NAMALWA (cell line): ENCODE measurements at places on chromosomes 4 and X.
A peak's percentile ranks its signal among the peaks of the same experiment; 100 is the strongest.

- no peak for DNase-seq
Observed at GRCh38 chr4:39305912-39306677, 60.1 kb downstream of the RFC1 start.

GRCh38 chr4:8055206-8055605 is 103.4 kb downstream of the ABLIM2 start:
- no peak for DNase-seq

DNA sequence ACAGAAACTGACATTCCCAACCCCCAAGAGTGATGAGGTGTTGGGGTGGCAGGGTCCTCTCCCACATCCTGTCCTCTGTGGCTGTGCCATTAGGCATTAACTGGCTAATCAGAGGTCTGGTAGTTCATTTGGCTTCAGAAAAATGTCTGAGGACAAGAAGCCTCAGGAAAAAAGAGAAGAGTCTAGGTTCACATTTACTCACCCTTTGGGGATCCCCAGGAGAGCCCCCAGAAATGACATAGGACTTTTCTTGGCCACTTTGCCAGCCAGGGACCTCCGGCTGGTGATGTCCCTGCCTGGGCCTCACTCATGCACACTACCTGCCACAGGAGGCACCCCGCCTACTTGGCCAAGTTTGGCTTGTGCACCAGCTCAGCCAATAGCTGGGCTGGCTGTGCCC is 173.0 kb downstream of the RBM46 start:
- no peak for DNase-seq

GRCh38 chr4:17502756-17503155 is 9.1 kb downstream of the QDPR start:
- no peak for DNase-seq

DNA sequence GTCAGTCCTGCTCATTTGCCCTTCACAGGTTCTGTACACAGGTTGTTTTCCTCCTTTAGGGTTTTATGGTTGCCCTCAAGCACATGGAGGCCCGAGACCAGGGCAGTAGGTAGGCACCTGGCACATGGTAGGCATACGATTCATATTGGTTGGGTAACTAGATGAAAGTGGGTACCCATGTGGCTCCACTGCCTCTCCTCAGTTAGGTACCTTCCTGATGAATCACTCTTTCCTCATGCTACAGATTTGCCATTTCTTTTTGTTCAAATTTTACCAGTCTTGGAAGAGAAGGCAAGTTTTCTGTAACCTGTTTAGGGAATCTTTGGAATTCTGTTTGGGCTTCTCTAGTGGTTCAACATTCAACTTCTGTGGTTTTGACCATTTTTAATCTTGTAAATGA is 121.3 kb downstream of the FHIP1A start:
- no peak for DNase-seq

- no peak for DNase-seq
Observed at GRCh38 chr4:26900765-26901164, 40.1 kb downstream of the STIM2 start.

DNA sequence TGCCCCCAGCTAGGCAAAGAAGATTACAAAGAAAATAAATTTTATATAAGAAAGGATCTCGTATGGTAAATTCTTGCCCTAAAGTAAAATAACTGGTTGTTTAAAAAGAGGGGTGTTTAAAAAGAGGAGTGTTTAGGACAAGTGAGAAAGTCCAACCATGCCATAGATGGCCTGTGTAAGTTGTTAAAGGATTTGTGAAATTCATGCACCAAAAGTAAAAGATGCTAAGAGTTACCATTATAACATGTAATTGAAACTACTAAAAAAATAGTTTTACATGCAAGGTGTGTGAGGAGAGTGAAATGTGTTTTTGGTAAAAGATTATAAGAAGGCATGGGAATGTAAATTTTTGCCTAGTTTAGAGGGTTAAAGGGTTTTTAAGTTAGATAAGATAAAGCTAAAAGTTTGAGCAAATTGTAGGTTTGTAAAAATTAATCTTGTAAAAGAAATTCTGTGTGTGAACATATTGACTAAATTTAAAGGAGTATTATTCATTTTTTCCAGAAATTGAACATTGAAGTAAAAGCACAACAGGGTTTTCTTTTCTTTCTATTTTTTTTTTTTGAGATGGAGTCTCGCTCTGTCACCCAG is 20.1 kb downstream of the HTT-AS start:
- DNase-seq = no peak

- no peak for DNase-seq
Observed at GRCh38 chr4:139559089-139559479, 3.1 kb upstream of the SETD7 start.

DNA sequence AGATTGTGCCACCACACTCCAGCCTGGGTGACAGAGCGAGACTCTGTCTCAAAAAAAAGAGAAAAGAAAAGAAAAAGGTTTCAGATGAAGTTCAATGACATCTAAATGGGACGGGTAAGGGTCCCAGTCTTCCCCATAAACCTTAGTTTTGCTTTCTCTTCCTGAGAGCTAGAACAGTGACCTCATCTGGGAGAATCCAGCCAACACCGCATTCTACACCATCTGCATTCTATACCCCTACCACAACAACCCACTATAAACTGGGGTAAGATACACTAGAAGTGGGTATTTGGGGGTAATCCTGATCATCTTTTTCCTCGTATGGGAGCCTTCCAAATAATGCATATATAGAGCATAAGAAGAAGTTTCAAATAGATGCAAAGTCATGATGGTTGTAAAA is 18.2 kb downstream of the SLC25A43 start:
- DNase-seq = no peak

DNA sequence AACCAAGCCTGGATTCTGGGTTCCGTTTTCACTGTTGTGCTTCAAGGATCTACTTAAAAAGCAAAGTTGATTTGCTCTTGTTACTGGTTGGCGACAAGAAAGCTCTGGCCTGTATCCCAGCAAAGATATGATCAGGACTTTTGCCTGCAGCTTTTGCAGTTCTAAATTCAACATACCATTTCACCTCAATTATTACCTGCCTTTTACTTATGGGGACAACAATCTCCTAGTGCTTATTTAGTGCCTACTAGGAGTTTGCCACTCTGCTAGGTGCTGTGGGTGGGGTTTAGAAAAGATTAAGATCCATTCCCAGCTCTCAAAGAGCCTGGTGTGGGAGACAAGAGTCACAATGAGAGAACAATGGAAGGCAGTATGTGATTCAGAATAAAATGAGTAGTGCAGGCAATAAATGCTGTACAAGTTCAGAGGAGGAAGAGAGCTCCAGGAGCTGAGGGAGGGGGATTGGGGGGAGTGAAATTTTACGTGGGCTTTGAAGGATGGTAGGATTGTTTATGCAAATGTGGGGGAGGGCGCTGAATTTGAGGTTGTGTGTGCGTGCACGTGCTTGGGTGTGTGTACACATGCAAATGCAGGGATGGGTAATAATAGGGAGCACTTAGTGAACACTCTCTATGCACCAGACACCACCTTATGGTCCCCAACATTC is 5.0 kb upstream of the TMEM164 start:
- DNase-seq = peak; percentile 2

DNA sequence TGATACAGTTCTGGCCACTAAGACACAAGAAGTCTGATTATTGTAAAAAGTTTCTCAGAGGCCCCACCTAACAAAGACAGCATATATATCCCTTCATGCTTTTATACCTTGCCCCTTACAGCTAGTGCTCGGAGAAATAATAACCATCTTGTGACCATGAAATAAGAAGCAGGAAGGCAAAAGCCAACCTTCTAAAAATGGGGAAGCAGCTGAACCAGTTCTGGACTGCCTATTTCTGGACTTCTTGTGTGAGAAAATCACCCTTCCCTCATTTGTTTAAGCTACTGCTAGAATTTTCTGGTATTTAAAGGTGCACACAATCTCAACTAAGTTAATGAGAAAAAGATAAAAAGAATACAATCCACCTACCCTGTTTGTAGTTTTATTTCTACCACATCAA is 87.5 kb downstream of the CNOT6L start:
- DNase-seq = no peak

- no peak for DNase-seq
Observed at GRCh38 chr4:169079942-169080827, 70.1 kb upstream of the CBR4 start.

DNA sequence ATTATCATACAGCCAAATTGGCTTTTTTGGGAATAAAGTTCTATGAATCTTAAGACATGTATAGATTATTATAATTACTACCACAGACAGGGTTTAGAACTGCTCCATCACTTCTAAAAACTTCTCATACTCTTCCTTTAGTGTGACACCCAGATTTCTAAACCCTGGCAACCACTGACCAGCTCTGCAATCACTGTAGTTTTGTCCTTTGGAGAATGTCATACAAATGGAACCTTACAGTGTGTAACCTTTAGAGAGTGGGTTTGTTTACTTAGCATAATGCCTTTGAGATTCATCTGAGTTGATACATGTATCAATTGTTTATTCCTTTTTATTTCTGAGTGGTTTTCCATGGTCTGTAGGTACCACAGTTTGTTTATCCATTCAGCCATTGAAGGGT is 95.0 kb downstream of the TMEM164 start:
- no peak for DNase-seq

- peak; percentile 94 for DNase-seq
Observed at GRCh38 chr4:143358923-143359643, 22.4 kb downstream of the GAB1 start.

- DNase-seq = no peak
Observed at GRCh38 chr4:136441629-136442282, 1090.5 kb downstream of the PCDH18 start.

GRCh38 chr4:110710070-110710469 is 87.2 kb upstream of the PITX2 start:
- no peak for DNase-seq

DNA sequence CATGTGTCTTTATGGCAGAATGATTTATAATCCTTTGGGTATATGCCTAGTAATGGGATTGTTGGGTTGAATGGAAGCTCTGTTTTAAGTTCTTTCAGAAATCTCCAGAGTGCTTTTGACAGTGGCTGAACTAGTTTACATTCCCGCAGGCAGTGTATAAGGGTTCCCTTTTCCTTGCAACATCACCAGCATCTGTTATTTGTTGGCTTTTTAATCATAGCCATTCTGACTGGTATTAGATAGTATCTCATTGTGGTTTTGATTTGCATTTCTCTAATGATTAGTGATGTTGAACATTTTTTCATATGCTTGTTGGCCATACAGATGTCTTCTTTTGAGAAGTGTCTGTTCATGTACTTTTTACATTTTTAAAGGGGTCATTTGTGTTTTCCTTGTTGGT is 129.8 kb downstream of the TBCK start:
- no peak for DNase-seq

- peak; percentile 6 for DNase-seq
Observed at GRCh38 chr4:24686866-24687692, 102.7 kb upstream of the DHX15 start.

DNA sequence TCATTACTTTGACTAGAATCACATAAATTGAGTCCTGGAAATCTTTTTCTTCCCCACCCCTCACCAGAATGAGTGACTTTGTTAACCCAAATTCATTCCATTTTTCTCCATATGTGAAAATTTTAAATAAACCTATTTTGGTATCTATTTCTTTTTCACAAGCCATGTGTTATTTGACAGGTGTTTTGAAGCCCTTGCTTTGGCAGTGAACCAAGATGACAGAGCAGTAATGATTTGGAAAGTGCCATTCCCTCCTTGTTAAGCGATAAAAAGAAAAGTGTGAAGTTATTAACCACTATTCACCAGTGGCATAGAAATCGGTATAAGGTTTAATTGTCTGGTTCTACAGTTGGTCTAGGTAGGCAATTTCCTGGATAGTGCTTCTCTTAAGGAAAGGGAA is 66.1 kb downstream of the POLA1 start:
- no peak for DNase-seq

DNA sequence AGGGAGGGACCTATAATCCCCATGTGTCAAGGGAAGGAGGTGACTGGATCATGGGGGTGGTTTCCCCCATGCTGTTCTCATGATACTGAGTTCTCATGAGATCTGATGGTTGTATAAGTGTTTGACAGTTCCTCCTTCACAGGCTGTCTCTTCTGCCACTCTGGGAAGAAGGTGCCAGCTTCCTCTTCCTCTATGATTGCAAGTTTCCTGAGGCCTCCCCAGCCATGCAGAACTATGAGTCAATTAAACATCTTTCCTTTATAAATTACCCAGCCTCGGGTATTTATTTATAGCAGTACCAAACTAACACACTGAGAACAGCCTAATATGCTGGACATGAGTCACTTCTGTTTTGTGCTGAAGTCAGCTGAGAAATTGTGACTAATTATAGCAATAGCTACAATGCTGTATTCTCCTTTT is 656.9 kb upstream of the CPEB2 start:
- DNase-seq = no peak

GRCh38 chrX:55240788-55241340 is 20.7 kb downstream of the PAGE5 start:
- no peak for DNase-seq

- DNase-seq = no peak
Observed at GRCh38 chr4:138177278-138177968, 64.7 kb downstream of the SLC7A11 start.

- DNase-seq = peak; percentile 60
Observed at GRCh38 chr4:103915224-103915869, 195.6 kb upstream of the TACR3 start.

DNA sequence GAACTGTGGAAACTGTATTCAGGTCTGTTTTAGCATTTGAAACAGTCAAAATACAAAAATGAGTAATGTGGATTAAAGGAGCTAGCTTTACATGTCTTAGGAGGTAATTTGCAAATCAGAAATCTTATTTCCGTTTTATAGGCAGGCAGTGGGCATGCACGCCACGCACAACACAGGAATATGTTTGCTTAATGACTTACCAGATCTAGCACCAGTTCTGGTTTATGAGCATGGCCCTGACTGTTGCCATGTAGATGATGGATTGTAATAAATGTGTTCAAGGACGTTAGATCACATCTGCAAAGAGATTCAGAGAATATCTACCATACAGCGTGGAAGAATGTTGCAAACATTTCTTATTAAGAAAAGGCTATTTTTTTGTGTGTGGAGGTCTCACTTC is 344.5 kb upstream of the NR3C2 start:
- no peak for DNase-seq

DNA sequence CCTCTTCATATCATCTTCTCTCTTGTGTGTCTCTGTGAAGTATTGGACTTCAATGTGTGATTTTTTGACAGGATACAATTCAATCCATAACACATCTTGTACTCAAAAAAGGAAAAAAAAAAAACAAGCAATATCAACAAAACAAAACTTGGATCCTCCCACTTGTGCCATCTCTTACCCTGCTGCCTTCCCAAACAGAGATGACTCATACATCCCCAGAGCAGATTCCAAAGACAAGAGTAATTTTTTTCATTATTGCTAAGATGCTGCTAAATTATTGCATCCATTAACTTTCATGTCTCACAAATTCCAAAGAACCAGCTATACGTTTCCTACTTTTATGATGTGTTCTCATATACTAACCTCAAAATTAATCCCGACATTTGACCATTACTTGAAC is 479.2 kb downstream of the GBA3 start:
- no peak for DNase-seq
